ENCODE measurements at places on chromosomes 16 and 17.
A peak's percentile ranks its signal among the peaks of the same experiment; 100 is the strongest.

GRCh38 chr16:48126801-48127644, 28.8 kb downstream of the ABCC12 start:
- DNase-seq, result no peak

- DNase-seq, result no peak
Measured at GRCh38 chr16:88807626-88808453, 3.9 kb downstream of the APRT start.

DNA sequence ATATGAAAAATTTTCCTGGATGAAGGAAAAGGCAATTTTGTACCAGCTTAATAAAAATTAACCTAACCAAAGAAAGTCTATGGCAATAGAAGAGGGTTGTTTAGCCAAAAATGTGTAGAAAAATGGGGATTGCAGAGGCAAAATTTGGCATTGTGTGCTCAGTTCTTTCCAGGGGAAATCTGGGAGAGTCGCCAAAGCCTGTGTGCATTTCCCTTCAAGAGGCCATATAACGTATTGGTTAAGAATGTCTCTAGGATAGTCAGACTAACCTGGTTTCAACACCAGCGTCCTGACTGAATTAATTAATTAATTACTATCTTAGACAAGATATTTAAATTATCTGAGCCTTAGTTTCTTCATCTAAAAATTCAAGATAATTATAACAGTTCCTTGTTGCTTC, 44.8 kb upstream of the HLF start:
- DNase-seq, result no peak

DNA sequence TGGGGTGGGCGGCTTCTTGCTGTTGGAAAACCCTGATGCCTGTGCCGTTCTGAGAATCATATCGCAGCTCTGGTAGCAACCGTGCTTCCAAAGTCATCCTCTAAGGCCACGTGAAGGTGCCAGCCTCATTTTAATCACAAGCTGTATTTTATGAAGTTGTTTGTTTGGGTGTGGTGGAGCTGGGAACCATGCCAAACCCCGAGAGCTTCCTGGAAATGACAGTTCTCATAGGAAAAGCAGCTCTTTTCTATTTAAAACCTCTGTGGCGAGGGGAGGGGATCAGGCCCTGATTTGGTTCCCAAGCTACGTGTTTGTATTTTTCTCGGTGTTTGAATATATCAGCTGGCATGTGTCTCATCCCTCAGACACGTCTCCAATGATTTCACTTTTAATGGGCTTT, 21.7 kb downstream of the KNOP1 start:
- DNase-seq, result peak; percentile 36

GRCh38 chr17:58273453-58274104, 7.2 kb downstream of the MPO start:
- DNase-seq, result no peak

DNA sequence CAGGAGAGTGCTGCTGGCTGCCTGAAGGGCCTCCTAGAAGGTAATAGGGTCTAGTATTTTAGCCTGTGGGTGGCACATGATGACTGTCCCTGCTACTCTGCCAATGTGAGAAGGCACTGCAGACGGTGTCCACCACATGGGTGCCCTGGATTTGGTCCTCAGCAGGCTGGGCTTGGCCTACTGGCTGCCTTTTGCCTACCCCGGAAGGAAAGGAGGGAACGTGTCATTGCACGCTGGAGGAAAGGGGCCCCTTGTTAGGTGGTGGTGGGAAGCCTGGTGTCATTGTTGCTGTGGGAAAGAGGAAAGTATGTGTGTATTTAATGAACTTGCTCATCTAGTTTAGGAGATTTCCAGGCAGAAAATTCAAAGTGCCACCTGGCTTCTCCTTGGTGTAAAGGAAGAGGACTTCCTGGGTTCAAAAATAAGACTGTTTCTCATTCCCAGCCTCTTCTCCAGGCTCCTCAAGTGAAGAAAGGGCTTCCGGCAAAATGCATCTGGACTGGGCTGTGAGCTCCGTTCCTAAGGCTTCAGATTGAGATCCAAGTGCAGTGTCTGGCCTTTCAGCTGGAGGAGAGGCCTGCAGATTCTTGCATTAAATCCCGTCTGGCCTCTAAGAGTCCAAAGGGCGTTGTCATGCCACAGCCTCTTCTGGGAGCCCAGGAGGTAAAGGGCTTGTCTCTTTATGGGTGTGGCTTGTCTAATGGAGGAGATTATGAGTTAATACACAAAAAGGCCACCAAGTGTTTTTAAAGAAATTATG, 55.1 kb downstream of the RPTOR start:
- DNase-seq, result no peak

DNA sequence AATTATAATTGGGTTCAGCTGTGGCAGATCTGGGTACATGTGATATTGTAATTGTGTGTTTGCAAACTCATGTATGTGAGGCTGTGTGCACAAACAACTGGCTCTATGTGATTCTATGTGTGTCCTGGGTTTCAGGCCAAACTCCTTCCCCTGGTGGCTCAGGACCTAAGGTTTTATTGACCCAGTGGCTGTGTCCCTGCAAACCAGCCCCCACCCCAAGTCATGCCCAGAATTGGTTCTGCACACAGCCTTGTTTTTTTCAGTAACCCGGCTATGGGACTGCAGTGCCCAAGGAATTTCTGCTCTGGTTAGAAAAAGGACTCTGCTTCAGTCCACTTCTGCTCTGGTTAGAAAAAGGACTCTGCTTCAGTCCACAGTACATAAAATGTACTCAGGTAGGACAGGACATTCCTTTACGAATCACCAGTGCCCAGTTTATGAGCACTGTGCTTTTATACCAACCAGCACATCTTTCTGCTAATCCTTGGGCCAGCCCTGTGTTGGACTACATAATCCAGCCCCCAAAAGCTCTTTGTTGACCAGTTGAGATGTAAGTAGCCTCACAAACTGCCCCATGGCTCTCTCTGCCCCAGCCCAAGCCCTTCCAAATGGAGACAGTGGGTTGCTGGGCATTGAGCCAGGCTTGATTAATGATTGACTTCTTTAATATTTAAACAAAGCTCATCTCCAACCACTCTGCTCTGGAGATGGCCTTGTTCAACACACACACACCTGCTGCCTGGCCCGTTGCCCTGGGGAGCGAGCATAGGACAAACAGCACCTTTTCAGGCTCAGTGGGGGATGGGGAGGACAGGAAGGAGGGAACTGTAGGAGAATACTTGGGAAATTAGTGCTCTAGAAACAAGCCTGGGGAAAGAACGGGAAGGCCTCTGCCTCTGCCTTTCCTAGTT, 2.9 kb upstream of the KCNH6 start:
- peak; percentile 98 for DNase-seq

GRCh38 chr17:35766903-35767510, 6.3 kb downstream of the C17orf50 start:
- DNase-seq, result no peak

DNA sequence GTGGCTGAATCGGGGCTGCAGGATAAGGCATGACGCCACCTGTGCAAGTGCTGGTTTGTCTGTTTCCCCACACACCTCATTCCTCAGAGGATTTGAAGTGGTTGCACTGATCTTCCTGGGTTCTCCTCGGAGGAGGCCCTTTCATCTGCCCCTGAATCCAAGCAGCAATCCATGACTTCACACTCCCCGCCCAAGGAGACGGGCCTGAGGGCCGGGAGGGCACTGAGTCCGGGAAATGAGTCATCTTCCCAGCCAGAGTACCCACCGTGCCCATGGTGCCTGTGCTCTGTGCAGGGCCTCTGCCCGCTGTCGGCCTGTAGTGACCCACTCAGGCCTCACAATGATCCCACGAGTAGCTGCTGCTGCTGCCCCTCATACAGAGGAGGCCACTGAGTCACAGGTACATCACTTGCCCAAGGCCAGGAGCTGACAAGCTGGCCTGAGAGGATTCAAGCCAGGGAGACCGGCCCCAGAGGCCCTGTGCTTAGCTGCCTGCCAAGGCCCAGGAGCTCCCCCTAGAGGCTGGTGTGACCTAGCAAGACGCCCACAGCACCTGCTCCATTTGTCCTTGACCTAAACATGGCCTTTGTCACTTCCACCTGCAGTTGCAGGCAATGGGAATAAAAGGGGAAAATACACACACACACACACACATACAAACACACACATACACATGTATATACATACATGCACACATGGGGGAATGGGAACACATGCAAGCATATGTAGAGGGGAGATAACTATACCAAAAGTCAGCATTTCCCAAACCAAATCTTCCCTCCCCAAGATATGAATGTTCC, 240.0 kb downstream of the C16orf95 start:
- DNase-seq, result peak; percentile 72

DNA sequence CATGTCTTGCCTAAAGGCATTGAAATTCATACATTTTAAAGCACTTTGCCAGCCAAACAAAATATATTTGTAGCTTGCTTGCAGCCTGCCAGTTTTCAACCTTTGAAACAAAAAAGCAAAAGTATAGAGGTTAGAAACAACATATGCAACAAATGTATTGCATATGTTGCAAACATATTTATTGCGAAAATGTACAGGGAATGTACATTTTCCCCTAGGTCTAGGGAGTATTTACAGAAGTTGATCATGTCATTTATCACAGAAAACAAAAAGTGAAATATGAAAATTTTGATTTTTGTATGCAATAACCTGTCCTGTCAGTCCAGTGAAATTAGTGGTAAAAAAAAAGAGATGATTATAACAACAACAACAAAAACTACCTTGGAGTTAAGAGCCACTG, 171.5 kb downstream of the SPECC1 start:
- DNase-seq, result no peak

DNA sequence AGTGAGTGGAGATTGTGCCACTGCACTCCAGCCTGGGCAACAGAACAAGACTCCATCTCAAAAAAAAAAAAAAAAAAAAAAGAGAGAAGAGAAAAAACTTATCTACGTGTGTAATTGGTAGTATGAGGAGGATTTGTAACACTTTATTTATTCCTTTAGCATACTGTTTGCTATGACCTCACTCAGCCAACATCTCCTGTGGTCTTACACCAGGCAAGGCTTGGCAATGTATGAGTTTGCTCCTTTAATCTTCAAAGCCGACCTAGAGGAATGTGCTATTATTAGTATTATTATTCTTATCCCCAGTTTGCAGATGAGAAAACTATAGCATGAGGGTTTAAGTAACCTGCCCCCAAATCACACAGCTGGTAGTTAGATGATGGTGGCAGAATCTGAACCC, 35.8 kb upstream of the HAPSTR1 start:
- DNase-seq, result no peak

GRCh38 chr16:86930663-86931373, 352.5 kb downstream of the FOXL1 start:
- DNase-seq, result no peak

DNA sequence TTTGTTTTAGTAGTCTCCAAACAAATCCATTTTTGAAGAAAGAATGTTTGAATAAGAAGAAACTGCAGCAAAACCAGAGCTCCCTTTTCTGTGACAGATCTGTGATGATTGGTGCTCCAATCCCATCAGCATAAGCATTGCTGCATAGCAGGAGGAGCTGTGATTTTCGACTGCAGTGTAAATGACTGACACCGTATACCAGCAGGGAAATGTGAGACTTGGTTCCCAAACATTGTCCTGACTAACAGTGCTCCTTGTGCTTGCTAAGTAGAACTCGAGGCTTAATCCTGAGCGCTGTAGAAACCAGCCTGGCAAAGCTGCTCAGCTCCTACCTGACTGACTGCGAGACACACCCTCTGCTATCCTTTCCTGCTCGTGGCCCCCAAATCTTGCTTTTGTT, 57.2 kb downstream of the NUP93 start:
- no peak for DNase-seq

Data from SHP77 (cell line).